ENCODE measurements at places on chromosomes 4 and X.
A peak's percentile ranks its signal among the peaks of the same experiment; 100 is the strongest.

GRCh38 chrX:107429090-107429489, 20.4 kb upstream of the FRMPD3 start:
- peak; percentile 23 for DNase-seq

GRCh38 chrX:139892512-139892911, 40.3 kb downstream of the ATP11C start:
- DNase-seq, result no peak

DNA sequence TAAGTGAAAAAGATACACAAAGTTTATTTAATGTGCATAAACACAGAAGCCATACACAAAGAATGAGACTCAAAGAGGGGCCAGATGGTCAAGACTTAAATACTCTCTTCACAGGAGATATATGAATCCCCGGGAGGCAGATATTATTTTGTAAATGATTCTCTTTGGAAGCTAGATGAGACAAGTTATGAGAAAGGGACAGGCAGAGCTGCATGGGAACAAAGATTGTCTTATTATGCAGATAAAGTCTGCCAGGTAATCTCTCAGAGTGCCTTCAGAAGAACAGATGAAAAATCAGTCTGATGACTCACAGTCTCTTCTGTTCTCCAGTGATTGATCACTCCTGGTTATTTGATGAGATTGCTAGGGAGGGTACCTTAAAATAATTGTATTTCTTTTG, 89.0 kb downstream of the NAF1 start:
- no peak for DNase-seq

DNA sequence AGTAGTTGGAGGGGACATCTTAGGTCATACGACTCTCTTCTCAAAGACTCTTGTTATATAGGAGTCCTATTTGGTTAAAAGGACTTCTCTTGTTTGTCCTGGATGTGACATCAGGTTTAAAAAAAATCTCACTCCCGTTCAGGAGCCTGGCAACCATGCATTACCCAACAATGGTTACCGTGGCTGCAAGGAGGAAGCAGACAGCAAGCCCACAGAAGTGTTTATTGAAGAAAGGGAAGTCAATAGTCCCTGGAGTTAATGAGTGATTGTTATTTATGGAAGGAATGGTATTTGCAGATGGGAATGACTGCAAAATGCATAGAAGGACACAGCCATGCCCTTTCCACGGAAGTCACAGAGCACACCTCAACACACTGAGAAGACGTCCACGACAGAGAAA, 75.9 kb upstream of the ENPP6 start:
- no peak for DNase-seq

GRCh38 chrX:106649523-106650428, 38.0 kb downstream of the RADX start:
- no peak for DNase-seq

DNA sequence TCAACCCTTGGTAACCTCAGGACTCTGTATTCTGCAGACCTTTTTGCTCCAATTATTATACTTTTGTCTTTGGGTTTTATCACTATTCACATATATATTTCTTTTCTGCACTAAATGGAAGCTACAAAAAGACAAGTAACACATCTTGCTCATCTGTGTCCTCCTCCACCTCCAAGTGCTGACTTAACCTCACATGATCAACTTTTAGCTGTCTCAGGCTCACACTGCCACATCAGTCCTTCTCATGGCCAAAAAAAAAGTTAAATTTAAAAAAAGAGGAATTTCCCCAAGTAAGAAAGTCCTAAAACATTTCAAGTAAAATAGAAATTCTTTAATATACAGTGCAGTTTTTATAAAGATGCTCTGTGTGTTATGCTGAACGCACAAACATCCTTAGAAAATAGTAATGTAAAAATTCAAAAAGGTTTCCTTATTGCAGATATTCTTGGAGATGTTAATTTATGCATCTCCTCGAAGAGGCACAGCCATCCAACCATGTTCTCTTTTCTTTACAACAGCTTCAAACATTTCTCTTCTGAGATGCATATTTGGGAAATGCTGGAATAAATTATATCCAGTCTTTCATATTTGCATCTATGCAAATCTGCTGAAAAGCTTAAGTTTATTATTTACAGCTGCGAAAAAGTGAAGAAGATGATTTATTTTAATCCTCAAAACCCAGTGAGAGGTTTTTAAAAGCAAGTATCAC, 37.6 kb downstream of the ARAP2 start:
- no peak for DNase-seq

GRCh38 chr4:153440475-153440874, 25.7 kb upstream of the TMEM131L start:
- DNase-seq, result no peak

DNA sequence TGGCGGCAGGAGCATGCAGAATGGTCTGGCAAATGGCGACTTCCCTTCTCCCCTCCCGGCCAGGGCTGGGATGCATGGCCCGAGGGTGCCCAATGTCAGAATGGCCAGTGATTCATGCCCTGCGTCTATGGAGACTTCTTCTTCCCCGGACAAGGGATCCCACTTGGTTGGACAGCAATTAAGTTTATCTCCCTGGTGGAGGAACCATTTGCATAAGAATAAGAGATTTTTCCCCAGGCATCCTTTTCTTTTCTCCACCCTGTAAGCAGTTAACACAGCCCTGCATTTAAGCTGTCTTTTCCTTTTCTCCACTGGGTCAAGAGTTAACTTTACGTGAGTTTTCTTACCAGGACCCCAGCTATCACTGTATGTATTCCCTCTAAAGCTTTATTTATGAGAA, 856.6 kb downstream of the GLUD2 start:
- no peak for DNase-seq

DNA sequence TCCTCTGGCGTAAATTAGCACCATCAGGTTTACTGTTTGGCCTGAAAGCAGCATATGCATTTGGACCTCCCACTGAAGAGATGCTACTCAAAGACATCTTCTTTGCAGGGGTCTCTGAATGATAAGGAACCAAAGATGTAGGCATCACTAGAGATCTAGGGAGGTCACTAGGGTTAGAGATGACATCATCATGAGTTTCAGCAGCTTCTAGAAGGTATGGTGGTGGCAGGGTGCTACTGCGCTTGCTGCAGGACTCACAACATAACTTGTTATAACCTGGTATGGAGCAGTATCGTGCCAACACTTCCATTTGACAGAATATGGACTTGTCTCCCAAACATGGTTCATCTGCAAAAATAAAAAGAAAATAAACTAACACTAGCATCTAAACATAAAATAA, 251.6 kb downstream of the NPFFR2 start:
- no peak for DNase-seq

GRCh38 chrX:121666171-121666570, 618.8 kb downstream of the GLUD2 start:
- no peak for DNase-seq

All from AG10803 (cell line).